Left lung (tissue), 14 donors: ENCODE measurements at places on chromosomes 11 and 22. TPM values are rescaled to one million over a fixed set of nuclear protein-coding genes. Genes with fewer than 3 reads are reported as not detected.
A peak's percentile ranks its signal among the peaks of the same experiment; 100 is the strongest.

The OR4D5 gene
- polyA plus RNA-seq = not detected

The TRIM29 gene
- 0.18 TPM for polyA plus RNA-seq

GRCh38 chr22:36199001-36199551 is 2.5 kb downstream of the APOL4 start:
- no peak for DNase-seq

GRCh38 chr11:61833926-61834277 is 5.8 kb downstream of the FADS2 start:
- no peak for DNase-seq

GRCh38 chr22:25437414-25438160 is 126.9 kb upstream of the GRK3 start:
- DNase-seq = no peak

GRCh38 chr22:47125603-47126002 is 363.2 kb downstream of the TBC1D22A start:
- peak; percentile 65 for DNase-seq
